Neural crest cell (in vitro differentiated cells): ENCODE measurements at places on chromosomes 6 and 20.

GRCh38 chr6:11683871-11684270 is 94.7 kb downstream of the ADTRP start:
- no peak for DNase-seq

DNA sequence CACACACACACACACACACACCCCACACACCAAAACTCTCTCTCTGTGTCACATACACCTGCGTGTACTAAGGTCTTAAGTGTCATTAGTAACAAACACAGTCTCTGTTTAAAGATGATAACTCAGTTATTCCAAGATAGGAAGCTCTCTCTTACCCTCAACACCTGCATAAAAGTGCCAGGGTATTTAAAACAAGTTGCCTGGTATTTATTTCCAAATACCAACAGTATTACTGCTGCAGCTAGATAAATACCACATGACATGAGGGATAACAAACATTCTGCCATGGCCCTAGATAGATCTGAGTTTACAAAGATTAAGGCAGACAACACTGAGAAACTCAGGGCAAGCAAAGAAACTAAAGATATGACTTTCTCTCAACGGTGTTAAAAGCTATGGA is 118.5 kb downstream of the SIM1 start:
- DNase-seq = no peak

- no peak for DNase-seq
Measured at GRCh38 chr6:16759181-16759645, 2.0 kb downstream of the ATXN1 start.

GRCh38 chr6:145699462-145699861 is 35.9 kb downstream of the EPM2A start:
- no peak for DNase-seq

GRCh38 chr20:59599941-59600340 is 4.4 kb upstream of the PHACTR3 start:
- no peak for DNase-seq

DNA sequence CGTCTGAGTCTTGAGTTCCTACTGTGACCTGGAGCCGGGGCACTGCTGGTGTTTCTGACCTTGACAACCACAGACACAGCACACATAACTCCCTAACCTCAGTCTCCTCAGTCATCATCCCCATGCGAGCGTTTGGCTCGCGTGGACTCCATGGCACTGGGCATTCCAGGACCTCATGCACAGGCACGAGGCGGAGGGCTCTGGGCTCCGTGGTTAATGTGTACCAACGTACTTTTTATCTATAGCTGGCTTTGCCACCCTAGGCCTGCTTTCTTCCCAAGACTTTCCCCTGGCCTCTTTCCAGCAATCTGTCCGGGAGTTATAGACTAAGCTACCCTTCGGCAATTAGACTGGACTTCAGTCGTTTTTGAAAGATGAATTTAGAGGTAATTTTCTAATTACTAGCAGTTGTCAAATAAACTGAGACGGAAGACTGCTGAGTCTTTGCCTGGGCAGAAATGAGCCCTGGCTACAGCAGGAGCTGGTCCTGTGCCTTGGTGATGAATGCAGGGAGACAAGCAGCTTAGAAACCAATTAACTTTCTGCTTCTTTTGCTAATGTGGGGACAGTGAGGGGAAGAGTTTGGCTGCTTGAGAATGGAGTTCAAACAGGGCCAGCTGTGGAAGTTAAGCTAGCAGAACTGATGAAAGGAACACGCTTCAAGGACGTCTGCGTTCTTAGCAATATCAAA is 16.1 kb upstream of the CTCFL start:
- DNase-seq = no peak

DNA sequence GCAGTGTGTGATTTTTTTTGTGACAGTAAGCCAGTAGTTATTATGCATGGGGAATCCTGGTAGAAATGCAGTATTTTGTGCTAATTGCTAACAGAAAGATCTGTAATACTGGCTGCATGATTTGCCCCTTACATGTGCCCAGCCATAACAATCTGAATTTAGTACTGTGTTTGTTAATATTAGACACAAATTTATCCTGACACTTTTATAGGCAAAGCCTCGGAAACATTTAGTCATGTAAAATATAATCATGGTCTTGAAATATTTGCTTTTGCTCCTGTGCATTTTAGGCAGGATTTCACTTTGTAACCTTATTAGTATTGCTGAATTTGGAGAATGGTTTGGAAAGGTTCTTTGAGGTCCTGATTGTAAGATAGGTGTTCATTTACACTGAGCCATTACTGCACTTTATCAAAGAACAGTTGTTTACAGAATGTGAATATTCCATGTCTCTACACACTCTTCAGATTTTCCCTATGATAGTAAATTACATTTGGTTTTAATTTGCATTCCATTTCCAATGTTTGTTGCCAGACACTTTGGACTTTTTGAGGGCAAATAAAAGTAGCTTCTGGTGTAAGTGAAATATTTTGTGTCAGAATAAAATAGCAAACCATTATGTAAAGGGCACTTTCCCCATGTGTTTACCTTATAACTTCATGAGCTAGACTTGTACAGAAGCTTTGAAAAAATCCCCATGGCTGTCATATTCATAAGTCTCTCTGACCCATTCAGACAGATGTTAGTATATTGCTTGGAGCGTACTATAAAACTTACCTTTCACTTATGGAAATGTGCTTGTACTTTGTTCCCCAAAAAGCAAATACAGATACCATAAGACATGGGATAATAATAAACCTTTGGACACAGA is 349.9 kb downstream of the ARHGAP18 start:
- no peak for DNase-seq

DNA sequence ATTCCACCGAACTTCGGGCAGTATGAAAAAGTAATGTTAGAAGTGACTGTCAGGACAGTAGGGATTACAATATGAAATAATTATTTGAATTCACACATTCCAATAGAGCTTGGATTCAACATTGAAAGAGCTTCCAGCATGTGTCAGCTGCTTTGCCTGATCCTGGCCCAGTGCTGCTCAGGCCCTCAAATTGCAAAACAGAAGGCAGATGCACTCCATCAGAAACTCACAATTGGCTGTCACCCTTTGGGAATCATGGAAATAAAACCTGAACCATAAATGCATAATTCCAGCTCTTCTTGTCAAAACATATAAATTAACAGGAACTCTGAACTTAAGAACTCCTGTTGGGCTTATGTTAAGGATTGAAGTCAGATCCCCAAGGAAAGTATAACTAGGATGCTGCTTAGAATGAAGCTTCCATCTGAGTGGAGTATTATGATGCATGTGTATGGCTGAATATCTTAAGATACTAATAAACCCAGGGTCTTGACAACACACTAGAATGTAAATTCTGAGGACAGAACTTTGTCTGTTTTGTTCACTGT is 1.8 kb upstream of the NDUFAF4 start:
- no peak for DNase-seq

GRCh38 chr6:92352130-92352529 is 1067.2 kb downstream of the EPHA7 start:
- DNase-seq = no peak

DNA sequence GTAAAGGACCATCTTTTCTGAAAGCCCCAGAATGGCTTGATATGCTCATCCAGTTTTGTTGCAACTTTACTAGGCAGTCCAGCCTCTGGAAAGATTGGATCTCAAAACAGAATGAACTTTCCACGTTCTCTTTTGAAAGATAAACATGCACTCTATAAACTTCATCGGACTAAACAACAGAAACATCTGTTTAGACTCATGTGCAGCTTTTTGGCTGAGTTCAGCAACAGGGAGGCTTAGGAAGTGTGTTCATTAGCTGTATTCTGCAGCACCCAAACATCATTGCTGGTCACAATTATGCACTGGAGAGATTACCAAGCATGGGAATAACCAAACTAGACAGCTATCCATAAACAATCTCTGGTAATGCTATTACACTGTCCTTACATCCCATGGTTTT is 180.5 kb downstream of the TENT5A start:
- no peak for DNase-seq

DNA sequence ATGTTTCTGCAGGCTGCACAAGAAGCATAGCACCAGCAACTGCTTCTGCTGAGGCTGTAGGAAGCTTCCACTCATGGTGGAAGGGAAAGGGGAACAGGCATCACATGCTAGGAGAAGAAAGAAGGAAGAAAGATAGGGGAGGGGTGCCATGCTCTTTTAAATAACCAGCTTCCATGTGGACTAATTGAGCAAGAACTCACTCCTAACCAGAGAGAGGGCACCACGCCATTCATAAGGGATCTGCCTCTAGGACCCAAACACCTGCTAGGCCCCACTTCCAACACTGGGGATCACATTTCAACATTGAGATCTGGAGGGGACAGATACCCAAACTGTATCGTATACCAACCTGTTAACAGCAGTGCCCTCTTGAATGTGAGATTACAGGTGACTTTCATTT is 46.9 kb upstream of the ARMC2 start:
- DNase-seq = no peak

DNA sequence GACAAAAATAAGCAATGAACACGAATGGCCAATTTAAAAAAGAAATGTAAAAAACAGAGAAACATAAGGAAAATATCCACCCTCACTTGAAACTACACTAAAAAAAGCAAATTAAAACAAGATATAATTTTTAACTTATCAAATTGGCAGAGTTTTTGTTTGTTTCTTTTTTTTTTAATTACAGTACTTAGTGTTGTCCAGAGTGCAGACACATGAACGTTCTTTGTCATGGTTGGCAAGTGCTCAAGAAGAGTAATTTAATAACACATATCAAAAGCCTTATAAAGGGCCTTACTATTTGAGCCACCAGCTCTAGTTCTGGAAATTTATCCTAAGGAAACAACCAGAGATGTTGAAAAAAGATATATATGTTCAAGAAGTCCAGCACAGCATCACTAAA is 142.3 kb downstream of the ATXN1 start:
- no peak for DNase-seq

GRCh38 chr6:108875161-108875555 is 26.9 kb downstream of the ARMC2 start:
- DNase-seq = no peak

GRCh38 chr6:6248651-6249050 is 71.8 kb downstream of the F13A1 start:
- DNase-seq = no peak

DNA sequence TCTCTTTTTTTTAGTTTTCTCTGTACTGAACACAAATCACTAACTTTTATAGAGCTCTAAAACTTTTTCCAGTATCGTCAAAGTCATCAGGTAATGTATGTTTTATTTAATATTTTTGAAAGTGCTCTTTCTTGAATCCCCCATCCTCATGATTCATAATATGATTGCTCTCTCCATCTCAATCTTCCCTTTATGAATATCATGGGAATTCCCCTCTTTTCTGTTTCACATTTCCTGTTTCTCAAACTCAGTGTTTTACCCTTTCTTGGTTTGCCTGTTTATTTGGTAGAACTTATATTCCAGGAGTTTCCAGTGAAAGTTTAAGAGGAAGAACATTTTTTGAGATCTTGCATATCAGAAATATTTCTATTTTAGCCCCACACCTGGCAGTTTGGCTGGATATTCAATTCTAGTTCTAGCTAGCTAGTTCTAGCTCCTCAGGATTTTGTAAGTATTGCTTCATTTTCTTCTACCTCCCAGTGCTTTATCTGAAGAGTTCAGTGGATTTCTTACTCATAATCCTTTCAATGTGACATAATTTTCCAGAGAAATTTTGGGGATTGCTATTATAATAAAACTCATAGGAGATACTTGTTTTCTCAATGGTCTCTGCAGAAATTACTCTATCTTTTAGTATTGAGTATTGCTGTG is 6.1 kb upstream of the C6orf58 start:
- DNase-seq = no peak
